ENCODE measurements at places on chromosomes 1 and 21. TPM values are rescaled to one million over a fixed set of nuclear protein-coding genes. Genes with fewer than 3 reads are reported as not detected.

The MYCL gene
- 3.1 TPM for total RNA-seq

GRCh38 chr1:53525595-53525994, 66.4 kb downstream of the DMRTB1 start:
- no peak for DNase-seq

DNA sequence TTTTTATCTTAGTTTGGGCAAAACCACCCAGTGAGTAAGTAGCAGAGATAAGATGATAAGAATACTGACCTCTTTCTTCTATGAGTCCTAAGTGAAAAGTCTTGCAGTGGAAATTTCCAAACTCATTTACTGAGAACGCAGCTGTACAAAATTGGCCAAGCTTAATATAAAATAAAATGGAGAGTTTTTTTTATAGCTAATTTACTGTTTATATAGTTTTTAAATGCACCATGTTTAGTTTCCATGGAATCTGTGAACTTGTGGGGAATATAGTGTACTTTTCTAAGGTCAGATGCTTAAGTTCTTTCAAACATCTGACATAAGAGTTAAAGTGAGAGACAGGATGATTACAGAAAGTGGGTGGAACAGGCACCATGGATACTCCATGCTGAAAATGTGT, 833.5 kb downstream of the ADGRL2 start:
- no peak for DNase-seq

GRCh38 chr1:169896013-169896412, 2.3 kb upstream of the SCYL3 start:
- DNase-seq = no peak

All from pulmonary artery endothelial cell (primary cell).